Right ventricle myocardium superior (tissue), 1 donor: ENCODE measurements at places on chromosomes 12 and 14. TPM values are rescaled to one million over a fixed set of nuclear protein-coding genes. Genes with fewer than 3 reads are reported as not detected.
A peak's percentile ranks its signal among the peaks of the same experiment; 100 is the strongest.

DNA sequence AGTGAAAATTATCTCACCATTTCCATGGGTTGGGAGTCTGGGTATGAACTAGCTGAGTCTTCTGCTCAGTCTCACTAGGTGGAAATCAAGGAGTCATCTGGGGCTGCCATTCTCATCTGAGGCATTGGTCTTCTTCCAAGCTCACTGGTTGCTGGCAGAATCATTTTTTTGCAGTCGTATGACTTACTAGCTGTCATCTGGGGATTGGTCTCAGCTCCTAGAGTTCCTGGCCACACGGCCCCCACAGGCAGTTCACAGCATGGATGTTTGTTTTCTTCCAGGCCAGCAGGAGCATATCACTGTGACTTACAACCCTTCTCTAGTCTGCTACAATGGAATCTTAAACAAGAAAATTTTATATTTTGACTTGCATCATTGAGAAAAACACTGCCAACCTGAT lies 18.6 kb upstream of the OR10AD1 start:
- DNase-seq: no peak

DNA sequence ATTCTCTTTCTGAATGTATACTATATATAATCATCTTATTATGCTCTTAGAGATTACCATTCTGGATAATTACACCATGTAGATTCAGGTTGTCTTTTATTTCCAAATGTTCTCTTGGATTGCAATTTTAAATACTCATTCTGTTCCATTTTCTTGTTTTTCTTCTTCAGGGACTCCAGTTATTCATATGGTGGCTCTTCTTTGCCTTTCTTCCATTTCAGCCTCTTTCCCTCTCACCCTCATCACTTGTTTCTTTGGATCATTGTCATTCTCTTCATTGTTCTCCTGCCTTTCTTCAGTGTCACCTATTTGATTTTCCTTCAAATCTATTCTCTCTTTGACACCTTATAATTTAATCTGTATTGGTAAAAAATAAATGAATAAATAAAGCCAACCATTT lies 182.0 kb downstream of the ITPR2 start:
- DNase-seq: no peak

DNA sequence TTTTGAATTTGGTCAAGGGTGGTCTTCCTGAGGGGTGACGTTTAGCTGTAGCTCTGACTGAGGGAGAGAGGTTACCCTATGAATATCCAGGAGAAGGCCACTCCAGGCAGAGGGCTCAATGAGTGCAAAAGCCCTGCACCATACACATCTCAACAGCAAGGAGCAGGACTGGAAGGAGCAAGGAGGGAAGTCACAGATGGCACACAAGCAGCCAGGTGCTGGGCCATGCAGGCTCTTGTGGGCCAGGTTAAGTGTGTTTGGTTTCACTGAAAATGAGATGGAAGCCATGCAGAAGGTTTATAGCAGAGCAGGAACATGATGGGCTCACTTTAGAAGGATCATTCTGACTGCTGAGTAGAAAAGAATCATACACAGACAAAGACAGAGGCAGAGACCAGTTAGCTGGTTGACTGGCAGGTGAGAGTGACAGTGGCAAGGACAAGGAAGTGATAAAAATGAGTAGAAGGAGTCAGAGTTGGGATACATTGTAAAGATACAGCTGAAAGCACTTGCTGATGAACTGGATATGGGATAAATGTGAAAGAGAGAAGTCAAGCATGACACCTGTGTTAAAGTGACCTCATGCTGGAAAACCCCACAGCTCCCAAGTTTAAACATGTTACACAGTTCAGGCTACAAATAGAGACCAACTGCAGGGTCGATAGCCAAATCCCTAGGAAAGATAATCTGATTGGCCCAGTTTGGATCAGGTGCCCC lies 81.2 kb downstream of the PRKD1 start:
- DNase-seq: no peak

DNA sequence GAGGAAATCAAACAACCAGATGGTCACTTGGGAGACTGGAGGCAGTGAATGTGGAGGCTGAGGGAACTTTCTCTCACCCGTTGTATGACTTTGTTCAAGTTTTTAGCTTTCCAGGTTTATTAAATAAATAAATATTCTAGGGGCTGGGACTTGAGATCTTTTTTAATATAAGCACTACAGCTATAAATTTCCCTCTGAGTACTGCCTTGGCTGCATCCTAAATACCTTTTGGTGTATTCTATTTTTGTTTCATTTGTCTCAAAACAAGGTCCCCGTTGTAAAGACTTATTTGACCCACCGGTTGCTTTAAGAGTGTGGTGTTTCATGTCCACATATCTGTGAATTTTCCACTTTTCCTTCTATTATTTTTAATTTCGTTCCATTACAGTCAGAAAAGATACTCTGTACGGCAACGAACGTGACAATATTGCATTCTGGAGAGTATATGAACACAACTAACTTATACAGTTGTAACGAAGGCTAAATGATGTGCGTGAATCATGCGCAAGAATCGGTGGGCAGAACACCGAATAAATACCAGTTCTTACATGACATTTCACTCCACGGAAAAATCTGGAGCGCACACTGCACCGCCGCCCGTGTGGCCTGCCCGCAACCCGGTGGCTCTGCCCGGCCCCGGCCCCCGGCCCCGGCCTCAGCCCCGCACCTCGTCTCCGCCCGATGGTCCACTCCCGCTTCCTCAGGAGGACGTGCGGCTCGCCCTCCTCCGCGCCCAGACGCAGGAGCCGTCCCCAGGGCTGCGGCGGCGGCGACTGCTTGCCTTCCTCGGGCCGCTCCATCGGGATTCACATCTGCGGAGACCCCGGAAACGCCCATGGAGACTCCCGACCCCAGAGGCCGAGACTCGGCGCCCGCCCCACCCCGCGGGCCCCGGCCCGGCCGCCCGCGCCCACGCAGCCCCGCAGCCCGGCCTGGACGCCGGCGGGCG lies 602 bp downstream of the CHFR start:
- peak; percentile 48 for DNase-seq

GRCh38 chr12:19128485-19128884 lies 1.0 kb upstream of the PLEKHA5 start:
- no peak for DNase-seq

DNA sequence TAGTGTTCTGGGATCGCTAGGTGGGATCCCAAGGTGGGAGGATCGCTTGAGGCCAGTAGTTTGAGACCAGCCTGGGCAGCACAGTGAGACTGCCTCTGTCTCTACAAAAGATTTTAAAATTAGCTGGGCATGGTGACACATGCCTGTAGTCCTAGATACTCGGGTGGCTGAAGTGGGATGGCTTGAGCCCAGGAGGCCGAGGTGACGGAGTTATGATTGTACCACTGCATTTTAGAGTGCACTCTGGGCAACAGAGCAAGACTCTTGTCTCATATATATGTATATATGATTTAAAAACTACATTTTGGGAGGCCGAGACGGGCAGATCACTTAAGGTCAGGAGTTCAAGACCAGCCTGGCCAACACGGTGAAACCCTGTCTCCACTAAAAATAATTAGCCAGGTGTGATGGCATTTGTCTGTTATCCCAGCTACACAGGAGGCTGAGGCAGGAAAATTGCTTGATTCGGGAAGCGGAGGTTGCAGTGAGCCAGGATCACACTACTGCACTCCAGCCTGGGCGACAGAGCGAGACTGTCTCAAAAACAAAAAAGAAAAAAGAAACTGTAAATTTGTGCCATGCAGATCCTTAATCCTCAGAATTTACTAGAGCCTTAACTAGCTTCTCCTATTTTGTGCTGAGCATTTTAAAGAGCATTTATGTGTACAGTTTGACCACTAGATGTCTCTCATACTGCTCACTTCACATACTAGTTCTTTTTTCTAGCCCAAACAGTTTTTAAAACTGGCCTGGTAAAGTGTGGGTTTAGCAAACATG lies 114.8 kb downstream of the MON2 start:
- peak; percentile 49 for DNase-seq

DNA sequence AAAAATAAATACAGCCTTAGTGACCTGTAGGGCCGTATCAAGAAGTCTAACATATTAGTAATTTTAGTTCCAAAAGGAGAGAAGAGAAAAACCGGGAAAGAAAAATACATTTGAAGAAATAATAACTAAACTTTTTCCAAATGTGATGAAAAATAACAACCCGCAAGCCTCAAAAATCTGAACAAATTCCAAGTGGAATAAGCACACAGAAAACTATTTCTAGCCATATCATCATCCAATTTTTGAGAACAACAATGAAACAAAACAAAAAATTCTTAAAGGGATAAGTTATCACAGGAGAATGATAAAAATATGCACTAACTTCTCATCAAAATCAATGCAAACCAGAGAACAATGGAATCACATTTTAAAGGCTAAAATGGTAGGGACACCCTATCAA lies 198.1 kb upstream of the PLXNC1 start:
- no peak for DNase-seq

DNA sequence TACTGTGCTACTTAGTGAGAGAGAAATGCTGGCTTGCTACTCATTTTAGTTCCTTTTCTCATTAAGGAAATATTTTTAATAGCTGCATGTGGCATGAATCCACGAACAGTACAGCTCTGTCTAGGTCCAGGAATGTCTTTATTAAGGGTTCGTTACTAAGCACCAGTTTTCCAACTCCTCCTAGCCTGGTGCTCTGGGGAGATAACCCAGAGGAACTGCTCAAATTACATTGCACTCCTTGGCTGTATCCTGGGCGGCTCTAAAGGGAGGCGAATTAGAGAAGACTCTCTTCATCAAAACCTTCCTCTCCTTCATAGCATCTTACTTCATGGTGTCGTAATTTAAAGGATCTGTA lies 101.3 kb downstream of the PPM1A start:
- no peak for DNase-seq

GRCh38 chr14:69982220-69982839 lies 103.1 kb downstream of the SMOC1 start:
- no peak for DNase-seq

GRCh38 chr12:27284751-27285150 lies 40.7 kb downstream of the STK38L start:
- DNase-seq: no peak

DNA sequence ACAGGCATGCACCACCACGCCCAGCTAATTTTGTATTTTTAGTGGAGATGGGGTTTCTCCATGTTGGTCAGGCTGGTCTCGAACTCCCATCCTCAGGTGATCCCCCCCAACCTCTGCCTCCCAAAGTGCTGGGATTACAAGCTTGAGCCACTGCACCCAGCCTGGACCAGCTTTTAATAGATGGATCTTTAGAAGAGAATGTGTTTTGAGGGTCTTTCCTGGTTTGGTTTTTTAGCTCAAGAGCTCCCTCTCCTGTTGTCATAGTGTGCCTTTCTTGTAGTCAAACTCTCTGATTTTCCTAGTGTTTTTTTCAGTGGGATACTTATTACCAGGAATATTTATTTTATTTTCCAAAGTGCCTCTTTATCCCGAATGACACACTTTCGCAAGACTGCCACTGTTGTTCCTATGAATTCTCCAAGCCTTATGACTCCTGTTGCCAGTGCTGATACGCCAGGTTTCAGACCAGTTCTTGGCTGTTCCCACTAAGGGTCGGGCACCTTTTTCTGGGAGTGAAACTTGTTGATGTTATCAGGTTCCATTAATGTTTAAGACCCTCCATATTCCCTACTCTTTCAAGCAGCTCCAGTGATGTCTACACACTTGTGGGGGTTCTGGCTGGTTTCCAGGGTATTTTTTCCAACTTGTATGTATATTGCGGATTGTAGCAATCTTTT lies 31.5 kb upstream of the LIMA1 start:
- no peak for DNase-seq

DNA sequence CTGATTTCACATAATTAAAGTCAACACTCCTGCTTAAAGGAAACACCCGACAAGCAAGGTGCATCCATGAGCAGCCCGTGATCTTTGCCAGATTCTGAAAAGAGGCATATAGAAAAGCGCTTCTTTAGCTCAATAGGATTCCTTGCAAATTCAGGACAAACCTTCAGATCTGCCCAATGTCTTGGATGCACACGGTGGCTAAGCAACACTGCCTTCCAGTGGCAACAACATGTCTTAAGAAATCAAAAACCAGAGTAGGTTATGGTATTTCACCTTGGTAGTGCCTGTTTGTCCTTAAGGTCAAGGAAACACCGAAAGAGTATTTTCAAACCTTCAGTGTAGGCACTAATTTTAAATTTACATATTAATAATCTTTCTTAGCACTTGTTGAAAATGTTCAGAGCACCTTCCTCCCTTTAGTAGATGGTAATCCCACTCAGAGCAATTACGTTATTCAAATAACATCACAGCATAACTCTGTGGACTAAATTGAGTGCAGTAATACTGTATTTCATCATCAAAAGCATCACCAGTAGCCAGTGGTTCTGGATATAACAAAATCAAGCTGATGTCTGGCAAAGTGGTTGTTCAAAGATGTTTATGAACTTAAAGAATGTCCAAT lies 58.0 kb upstream of the CDKN3 start:
- no peak for DNase-seq

DNA sequence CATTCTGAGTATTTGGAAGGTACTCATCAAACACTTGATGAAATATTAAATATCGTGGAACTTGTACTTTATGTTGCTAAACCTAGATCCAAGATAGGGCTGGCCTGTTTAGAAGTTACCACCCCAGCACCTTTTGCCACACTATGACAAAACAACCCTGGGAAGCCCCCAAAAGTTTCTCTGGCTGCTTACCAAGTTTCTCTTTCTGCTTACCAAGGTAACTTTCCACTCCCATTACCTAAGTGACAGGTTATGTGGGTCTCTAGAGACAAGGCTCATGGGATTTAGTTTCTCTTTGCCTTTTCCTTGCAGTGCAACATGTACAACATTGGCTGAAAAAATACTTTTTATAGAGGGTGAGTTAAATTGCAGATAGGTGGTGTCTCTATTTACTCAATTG lies 28.9 kb upstream of the PPM1A start:
- no peak for DNase-seq

- DNase-seq: no peak
Observed at GRCh38 chr12:27179400-27180214, 64.5 kb upstream of the STK38L start.

DNA sequence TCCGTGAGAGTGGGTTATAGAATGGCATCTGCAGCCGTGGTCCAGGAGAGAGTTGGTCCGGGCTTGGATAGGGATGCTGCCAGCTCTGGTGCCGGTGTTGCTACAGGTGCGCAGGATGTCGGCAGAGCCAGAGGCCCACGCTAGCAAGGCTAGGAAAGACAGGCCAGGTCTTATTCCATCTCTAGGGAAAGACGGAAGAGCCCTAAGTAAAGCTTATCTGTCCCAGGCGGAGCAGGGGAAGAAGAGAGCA lies 485 bp upstream of the PSME1 start:
- DNase-seq: no peak

DNA sequence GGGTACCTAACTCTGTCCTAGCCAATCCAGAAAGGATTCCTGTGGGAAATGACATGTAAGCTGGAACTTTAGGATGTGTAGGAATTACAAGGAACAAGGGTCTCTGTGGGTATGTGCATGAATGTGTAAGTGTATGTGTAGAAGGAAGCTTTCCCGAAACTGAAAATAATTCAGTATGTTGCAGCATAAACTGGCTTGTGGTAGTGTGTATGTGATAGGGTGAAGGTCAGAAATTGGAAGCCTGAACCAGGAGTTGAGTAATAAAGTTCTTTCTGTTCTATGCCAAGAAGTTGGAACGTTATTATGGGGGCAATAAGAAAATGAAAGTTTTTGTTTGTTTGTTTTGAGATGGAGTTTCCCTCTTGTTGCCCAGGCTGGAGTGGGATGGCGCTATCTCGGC lies 323.1 kb upstream of the KITLG start:
- no peak for DNase-seq

The GALC gene
- total RNA-seq: 12.0 TPM

The ANG gene
- total RNA-seq: 5.3 TPM

The MUCL1 gene
- total RNA-seq: not detected

The PDZRN4 gene
- total RNA-seq: not detected

The PROX2 gene
- total RNA-seq: not detected

The TCHP gene
- 8.3 TPM for total RNA-seq

The ADAM21 gene
- 0.48 TPM for total RNA-seq

The OVCH1 gene
- total RNA-seq: not detected

The POLE2 gene
- 0.38 TPM for total RNA-seq

The GUCY2C gene
- not detected for total RNA-seq

The SVOP gene
- total RNA-seq: 3.0 TPM
